Activated B cell treated with CpG ODN at 0.5 μM for 24 hours (primary cell): ENCODE measurements at places on chromosomes 16 and 17.

DNA sequence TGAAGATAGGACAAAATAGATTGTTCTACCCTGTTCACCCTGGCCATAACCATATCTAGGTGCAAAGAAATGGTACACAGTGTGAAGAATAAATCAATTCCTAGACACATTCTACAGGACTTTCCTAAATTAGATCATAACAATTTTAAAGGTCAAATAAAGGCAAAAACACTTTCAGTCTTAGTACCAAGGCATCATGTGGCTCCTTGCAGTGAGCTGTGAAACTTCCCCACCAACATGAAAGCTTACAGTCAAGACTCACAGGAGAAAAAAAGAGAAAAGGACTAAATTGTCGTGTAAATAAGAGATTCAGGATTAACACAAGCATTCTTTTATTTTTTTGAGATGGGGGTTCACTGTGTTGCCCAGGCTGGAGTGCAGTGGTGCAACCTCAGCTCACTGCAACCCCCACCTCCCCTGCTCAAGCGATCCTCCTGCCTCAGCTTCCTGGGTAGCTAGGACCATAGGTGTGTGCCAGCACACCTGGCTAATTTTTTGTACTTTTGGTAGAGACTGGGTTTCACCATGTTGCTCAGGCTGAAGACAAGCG is 14.2 kb downstream of the NSMCE1 start:
- DNase-seq = no peak

GRCh38 chr16:86229866-86230656 is 280.3 kb upstream of the FOXF1 start:
- DNase-seq = no peak

DNA sequence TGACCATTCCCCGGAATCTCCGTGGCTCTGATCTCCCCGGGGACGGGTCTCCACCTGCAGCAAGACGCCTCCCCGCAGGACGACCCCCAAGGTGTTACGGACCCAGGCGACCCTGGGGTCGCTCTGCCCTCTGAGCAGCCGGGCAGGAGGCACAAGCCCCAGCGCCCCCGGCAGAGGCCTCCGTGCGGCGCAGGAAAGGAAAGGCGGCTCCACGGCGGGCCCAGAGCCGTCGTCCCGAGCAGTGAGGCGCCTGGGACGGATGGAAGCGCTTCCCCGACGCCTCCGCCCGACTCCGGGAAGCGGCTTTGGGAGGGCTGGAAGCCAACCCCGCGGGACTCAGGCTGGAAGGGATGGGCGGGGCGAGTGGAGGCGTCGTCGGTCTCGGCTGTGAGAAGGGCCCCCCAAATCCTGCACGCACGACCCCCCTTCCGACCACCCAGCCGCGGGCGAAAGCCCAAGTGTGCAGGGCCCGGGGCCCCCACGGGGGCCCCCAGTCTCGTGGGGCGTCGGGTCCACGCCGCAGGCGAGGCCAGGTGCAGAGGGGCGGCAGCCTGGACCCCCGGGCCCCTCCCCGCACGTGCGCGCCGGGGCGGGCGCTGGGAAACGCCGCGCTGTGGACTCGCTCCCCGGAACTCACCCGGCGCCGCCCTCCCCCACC is 32.7 kb upstream of the RPH3AL start:
- DNase-seq = peak; percentile 24

GRCh38 chr16:54336631-54337204 is 50.1 kb upstream of the IRX3 start:
- no peak for DNase-seq

GRCh38 chr16:68445458-68445857 is 2.9 kb downstream of the SMPD3 start:
- DNase-seq = no peak

- DNase-seq = no peak
These were observed 252.1 kb upstream of the N4BP1 start for GRCh38 chr16:48862087-48862532.

- DNase-seq = no peak
These were observed 714 bp downstream of the SLC38A8 start for GRCh38 chr16:84041881-84042280.

- DNase-seq = no peak
These were observed 7.3 kb downstream of the KLHL10 start for GRCh38 chr17:41844971-41845370.

- DNase-seq = no peak
These were observed 369 bp upstream of the GJD3 start for GRCh38 chr17:40364906-40365305.

DNA sequence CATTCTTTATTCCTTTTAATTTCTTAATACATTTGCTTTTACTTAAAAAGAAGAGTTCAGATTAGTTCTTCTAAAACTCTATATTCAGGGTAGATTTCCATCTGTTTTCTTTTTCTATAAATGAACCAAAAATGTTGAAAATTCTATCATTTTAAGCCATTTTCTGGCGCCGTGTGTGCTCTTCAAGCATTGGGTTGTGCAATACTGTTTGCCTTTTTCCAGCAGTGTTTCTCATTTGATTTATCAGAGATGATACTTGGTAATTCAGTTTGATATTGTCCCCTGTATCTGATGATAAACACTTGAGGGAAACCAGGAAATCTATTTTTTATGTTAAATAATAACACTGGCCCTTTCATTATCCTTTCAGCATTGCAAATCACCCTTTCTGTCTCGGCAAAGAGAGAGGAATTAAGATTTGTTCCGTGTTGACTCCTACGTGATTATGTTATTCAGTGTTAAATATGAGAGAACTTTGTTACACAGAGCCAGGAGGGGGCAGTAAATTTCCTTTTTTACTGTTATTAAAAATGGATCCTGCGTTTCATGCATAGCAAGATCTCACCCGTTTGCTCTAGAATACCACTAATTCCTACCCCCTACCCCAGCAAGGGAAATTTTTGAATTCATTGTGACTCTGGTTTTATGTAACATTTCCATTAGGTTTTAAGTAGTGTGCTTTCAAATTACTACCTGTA is 606.9 kb upstream of the RBFOX1 start:
- DNase-seq = no peak

DNA sequence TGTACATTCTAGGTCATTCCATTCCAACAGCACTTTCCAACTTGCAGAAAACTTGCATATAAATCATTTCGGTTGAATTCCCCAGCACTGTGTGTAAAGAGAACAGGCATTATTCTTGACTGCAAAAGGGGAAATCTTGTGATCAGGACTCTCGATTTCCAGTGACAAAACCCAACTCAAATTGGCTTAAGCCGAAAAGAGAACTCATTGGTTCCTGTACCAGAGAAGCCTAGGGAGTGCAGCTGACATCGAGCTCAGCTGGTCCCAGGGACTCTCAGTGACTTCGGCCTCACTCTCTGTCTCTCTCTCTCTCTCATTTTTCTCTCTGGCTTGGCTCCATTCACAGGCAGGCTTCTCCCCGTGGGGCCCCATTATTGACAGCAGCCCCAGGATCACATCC is 30.7 kb downstream of the CD300LF start:
- no peak for DNase-seq

DNA sequence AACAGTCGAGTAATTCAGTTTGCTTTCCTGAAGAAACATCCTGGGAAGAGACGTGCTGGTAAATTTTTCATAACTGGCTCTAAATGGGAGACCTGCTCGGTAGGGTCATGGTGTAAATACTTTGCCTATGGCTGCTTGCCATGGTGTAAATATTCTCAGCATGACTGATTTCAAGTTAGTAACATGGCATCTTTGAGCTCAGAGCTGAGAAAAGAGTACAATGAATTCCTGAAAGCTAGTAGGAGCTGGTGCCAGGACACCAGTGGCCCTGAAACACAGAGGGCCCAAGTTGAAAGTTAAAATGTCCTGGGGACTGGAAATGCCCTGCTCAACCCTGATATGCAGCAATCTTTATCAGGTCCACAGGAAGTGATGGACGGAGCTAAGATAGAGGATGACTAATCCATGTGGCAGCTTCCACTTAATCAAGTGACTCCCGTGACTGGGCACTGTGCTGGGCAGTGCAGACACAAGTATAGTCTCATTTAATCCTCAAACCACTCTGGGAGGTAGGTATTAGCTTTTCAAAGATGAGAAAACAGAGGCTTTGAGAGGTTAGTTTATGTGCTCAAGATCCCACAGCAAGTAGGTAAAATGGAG is 130.1 kb upstream of the ADAMTS18 start:
- no peak for DNase-seq

DNA sequence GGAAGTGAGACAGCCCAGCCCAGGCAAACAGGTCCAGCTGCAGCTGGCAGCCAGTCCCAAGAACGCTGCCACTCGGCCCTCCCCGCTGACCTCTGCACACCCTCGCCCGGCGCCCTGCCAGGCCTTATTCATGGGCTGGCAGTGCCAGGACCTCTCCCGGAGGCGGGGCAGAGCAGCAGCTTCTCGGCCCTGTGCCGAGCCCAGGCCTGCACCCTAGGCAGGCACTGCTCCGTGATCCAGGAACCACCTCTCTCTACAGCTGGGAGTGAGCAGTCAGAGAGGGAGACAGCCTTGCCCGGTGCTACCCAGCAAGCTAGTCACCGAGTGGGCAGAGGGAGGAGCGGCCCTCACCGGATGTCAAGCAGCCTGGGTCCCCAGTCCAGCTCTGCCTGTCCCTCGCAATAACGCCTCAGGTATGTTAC is 79.9 kb upstream of the CBX4 start:
- DNase-seq = no peak

DNA sequence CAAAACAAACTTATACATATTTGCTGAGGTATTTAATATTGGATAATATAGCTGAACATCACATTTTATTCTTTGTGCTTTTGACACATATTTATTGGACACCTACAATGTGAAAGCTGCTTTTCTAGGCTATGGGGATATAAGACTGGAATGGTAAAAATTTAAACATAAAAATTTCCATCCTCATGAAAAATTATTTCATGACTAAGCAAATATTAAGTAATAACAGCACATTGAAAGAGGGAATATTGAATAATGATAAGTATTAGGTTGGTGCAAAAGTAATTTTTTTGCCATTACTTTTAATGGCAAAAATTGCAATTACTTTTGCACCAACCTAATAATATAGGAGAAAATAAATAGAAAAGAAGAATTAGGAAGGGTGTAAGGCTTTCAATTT is 972.5 kb upstream of the CDH8 start:
- no peak for DNase-seq

- DNase-seq = no peak
These were observed 181.1 kb downstream of the CHD9 start for GRCh38 chr16:53235851-53236250.

DNA sequence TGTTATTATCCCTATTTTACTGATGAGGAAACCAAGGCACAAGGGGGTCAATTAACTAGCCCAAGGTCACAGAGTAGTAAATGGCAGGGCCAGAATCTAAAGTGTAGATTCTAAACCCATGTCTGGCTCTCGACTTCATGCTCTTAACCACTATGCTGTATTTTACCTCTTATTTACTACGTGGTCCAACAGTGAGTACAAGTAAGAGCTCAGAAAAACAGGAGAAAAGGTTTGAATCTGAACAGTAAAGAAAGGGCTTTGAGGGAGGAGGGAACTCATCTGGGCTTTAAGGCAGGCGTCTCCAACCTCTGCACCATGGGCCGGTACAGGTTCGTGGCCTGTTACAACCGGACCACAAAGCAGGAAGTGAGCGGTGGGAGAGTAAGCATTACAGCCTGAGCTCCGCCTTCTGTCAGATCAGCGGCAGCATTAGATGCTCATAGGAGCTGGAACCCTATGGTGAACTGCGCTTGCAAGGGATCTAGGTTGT is 62.9 kb downstream of the SMURF2 start:
- DNase-seq = peak; percentile 36

- no peak for DNase-seq
These were observed 98.7 kb downstream of the KCNJ12 start for GRCh38 chr17:21474815-21475214.

DNA sequence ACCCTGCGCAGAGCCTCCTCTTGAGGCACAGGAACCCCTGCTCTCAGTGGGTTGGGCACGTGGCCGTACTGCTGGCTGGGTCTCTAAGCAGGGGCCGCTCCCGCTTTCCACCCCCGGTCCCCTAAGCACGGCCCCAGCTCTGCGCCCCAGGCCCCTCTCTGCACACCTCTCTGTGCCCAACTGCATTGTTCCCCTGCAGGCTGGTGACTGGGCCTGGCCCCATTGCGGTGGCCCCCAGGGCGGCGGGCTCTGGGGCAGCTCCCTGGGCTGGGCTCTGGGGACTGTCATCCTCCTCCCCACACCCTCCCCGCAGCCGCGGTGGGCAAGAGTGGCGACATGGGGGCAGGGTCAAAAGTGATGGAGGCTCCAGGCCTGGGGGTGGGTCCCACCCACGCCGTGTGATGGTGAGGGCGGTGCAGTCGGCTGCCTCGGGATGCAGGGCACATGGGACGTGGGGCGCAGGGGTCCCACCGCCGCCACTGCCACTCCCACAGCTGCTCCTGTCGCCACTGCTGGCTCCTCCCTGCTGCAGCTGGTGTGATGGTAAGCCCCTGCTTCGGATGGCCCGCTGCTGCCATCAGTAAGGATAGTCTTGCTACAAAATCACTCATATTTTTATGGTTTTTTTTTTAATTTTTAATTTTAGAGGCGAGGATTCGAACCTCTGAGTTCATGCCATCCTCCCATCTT is 15.2 kb upstream of the ITGB3 start:
- no peak for DNase-seq

DNA sequence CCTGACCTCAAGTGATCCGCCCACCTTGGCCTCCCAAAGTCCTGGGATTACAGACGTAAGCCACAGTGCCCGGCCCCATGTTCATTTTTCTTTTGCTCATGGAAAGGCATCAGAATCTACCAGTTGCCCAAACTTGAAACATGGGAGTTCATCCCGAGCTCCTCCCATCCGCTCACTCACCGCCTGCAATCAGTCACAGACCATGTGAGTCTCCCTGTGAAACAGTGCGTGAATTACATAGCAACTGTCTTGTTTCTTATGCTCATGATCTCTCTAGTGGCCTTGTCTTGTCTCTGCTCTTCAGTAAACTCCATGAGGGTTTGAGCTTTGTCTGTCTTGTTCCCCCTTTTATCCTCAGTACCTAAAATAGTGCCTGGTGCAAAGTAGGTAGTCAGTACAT is 52.1 kb upstream of the TNRC6A start:
- DNase-seq = no peak

- DNase-seq = peak; percentile 69
These were observed at the start of gene SLFN13 for GRCh38 chr17:35448214-35448898. SLFN13 (minus strand) TSS chr17:35448766; CDS start chr17:35445680, 3,086 bp downstream.

- DNase-seq = no peak
These were observed 43.5 kb downstream of the MAP1LC3B start for GRCh38 chr16:87435372-87436224.

DNA sequence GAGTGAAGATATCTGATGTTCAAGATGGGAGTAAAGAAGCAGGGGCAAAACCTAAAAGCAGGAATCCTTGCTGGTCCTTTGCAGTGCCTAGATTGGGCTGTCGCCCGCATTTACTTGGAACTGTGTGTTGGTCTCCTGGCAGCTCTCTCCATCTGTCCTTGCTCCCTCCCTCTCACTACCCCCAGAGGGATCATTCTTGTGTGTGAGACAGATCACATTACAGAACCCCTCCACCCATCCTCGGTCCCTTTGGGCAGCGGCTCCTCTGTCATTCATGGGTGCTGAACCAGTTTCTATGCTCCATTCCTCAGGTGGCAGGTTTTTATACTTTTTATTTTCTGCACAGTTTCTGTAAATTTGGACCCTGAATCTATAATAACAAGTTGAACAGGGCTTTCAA is 99.4 kb upstream of the MYOCD start:
- DNase-seq = no peak
